ENCODE measurements at places on chromosomes 16 and 17. TPM values are rescaled to one million over a fixed set of nuclear protein-coding genes. Genes with fewer than 3 reads are reported as not detected.
A peak's percentile ranks its signal among the peaks of the same experiment; 100 is the strongest.

DNA sequence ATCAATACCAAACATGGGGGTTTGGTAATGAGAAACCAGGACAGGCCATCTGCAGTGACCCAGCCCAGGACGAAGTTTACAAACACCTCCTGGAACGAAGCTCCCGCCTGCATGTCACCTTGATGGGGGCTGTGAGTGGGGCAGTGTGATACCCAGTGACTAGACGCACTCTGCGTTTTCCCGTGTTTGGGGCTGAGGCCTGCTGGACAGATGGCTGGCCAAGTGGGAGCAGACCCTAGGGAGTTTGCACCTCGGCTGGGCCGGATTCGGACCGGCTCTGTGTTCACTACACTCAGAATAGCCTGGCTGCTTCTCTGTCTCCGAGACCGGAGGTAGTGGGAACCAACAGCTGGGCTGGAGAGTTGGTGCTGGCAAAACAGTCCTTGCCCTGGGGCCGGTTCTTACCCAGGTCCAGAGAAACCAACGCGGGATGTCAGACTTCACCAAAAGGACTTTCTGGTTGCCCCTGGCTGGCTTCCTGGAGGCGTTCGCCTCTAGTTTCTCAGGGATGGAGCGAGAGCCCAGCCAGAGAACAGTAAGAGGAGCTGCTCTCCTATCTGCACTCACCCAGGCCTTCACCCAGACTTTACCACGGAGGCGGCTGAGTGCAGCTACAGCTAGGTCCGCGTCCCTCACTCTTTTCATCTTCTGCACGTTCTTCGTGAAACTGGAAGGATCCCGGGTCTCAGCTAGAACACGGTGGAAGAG is 20.4 kb downstream of the CARHSP1 start:
- DNase-seq: no peak

DNA sequence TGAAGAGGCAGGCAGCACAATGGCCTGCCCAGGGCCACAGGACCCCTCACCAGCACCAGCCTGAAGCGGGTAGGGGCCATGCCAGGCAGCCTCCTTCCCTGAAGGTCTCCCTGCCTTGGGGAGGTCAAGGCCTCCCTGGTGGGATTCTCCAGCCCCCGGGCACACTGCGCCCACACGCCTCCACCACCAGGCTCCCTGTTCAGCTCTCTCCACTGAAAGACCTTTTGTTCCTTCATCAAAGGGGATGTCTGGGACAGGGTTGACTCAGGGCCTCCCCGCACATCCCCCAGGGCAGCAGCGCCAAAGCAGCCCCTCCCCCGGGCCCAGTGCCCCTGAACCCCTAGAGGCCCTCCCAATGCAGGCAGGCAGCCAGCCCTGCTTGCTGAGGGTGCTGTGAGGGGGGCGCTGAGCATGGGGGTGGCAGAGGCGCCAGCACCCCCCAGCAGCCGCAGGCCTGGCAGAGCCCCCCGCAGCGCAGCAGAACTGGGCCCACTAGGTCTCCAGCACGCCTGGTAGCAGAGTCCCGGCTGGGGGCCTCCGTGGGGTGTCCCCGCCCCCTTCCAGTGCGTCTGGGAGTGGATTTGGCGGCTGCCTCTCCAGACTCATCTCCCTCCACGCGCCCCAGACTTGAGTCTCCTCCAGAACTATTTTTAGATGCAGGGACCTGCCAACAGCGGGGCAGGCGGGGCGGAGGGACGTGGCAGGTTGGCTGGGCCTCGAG is 13.1 kb downstream of the BCAR1 start:
- peak; percentile 70 for DNase-seq

DNA sequence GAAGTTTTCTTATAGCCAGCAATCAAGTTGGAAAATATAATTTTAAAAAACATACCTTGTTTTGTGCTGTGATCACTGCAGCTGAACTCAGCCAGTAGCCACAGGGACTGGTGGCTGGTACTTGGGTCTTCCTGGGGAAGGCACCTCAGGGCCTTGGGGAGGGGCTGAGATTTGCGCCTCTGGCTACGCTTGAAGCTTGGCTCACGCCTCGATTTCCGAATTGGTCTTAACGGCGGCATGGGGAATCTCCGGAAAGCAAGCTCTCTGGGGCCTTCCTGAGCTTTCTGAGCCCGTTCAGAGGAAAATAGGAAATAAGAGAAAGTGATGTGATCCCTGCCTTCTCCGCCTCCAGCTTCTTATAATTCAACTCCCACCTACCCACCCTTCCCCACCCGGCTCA is 11.3 kb upstream of the USP7 start:
- no peak for DNase-seq

DNA sequence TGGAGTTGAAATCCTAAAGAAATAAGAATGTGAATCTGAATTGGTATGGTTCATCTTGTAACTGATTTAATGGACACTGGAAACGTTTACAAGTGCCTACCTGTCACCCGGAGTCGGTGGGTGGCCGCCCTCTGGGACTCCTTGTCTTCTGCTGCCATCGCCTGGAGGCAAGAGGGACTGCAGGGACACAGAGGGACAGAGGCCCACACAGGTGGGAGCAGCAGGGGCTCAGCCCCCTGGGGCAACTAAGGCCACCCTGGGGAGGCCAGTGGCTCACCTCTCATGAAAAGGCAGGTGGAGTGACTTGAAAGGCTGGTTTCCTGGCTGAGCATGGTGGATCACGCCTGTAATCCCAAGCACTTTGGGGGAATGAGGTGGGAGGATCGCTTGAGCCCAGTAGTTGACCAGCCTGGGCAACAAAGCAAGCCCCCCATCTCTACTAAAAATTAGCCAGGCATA is 23.2 kb downstream of the TMEM92 start:
- DNase-seq: no peak

DNA sequence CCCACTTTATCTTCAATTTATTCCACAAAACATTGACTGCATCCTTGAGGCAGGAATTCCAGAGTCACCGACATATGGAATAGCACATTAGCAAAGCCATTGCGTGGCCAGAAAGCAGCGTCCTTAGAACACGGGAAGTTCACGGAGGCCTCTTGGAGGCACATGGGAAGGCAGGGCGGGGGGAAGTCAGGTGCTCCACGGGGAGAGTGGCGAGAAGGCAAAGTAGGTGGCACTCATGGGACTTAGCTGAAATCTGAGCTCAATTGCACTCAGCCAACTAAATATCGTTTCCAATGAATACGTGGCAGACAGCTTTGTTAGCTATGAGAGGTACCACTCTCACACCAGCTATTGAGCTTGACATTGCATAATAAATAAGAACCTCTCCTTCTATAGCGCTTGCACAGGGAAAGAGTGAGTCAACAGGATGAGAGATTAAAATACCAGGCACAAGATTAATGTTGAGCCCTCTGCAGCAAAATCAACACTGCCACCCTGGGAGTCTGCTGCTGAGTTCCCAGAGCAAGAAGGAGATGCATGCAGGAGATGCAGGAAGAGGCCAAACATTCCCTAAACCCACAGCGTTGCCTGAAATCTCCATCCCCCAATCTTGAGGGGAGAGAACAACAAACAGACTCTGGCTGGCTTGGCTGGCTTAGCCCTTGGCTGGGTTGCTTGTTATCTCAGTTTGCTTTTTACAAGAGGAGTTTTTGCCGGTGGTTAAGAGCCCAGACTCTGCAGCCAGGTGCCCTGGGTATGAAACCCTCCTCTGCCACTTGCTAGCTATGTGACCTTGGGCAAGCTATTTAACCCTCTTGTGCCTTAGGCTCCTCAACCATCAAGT is 28.8 kb downstream of the ABCC12 start:
- no peak for DNase-seq

DNA sequence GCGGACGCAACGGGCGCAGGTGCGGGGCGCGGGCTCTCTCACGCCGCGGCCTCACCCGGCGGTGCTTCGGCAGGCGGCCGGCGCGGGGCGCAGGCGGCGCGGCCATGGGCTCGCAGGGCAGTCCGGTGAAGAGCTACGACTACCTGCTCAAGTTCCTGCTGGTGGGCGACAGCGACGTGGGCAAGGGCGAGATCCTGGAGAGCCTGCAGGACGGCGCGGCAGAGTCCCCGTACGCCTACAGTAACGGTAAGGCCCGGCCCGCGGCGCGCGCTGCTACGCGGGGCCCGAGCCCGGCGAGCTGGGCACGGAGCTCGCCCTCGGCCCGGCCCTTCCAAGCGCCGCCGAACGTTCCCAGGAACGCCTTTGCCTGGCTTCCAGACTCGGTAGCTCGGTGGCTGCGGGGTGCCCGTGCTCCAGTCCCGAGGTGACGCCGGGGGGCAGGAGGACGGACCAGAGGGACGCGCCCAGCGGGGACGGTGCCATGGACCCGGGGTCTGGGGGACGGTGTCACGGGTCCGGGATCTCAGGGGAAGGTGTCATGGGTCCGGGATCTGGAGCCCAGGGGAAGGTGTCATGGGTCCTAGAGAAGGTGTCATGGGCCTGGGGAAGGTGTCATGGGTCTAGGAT is 435 bp downstream of the RAB40C start:
- DNase-seq: no peak

DNA sequence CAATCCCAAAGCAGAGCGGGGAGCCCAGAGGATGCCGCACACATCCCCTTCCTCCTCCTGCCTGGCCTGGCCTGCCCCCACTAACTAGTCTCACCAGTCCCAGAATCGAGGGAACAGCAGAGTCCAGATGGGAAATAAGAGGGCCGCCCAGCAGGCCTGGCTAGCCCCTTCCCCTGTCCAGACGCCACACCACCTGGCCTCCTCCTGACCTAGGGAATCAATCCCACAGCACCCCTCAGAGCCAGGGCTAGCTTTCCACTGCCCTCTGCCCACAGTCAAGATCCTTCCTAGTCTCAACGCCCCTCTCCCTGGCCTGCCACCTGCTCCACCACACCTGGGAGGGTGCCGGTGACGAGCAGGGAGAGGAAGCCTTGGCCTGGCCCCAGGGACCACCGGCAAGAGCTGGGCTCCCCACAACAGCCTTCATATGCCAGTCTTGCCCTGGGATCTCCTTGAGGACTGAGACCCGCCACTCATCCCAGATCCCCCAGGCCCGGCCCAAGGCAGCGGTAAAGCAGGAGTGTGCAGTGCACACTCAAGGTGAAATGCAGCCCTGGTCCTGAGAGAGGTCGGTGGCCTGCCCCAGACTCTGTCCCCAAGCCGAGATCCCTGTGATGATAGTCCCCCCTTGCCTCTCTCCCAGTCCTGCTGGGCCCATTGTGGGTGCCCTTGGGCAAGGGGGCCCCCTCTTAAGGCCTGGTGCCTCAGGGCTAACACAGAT is 27.9 kb downstream of the KATNB1 start:
- DNase-seq: no peak

- DNase-seq: no peak
Measured at GRCh38 chr17:51165680-51166197, 472 bp upstream of the NME2 start.

DNA sequence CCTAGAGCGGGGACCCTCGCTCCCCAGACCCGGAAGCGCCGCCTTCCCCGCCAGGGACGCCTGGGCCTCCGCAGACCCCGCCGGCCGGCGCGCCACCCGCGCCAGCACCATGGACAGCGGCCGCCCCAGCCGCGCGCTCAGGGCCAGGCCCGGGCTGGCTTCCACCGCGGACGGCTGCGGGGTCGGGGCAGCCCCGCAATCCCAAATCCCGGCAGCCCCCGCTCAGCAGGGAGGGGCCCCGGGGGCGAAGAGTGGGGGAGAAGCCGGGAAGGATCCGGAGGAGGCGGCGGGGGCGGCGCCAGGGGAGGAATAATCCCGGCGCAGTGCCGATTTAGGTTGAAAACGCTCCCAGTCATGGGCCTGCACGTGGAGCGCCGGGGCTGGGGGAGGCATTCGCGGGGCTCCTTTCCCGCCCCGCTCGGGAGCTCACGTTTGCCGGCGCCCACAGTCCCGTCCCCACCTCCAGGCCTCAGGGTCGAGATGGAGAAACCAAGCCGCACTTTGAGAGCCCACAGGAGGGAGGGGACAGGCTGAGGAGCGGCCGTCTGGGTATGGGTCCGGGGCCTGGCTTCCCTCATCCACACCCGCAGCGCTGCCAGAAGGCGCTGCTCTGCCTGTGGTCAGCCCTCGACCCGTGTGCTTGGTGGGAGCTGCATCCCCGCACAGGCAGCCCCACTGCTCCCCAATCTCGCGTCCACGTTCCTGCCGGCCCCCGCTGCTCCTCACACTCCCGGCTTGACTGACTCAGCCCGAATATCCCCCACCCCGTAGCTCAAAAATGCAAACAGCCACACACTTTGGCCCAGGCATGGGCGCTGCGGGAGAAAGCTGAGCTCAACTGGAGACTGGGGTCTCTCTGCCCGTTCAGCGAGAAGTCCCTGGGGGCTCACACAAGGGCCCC is 4.7 kb downstream of the FBXL16 start:
- DNase-seq: no peak

- no peak for DNase-seq
Measured at GRCh38 chr16:2150418-2151187, 2.2 kb downstream of the RAB26 start.

- peak; percentile 65 for DNase-seq
Measured at GRCh38 chr17:57440522-57441269, 184.4 kb downstream of the MSI2 start.

DNA sequence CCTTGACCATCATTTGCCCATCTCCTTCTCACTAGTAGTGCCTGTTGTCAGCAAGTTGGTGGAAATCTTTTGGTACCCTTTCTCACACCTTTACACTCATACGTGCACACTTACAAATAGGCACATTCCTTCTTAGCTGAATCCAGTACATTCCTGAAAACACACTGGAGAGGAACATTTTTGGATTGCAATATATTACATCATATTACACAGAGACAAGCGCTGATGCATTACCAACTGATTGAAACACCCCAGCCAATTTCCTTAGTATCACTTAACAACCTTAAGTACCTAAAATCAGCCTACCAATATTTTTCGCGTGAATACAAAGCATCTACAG is 64.1 kb downstream of the PLCG2 start:
- no peak for DNase-seq

GRCh38 chr17:44972953-44973352 is 4.8 kb upstream of the C1QL1 start:
- DNase-seq: no peak

DNA sequence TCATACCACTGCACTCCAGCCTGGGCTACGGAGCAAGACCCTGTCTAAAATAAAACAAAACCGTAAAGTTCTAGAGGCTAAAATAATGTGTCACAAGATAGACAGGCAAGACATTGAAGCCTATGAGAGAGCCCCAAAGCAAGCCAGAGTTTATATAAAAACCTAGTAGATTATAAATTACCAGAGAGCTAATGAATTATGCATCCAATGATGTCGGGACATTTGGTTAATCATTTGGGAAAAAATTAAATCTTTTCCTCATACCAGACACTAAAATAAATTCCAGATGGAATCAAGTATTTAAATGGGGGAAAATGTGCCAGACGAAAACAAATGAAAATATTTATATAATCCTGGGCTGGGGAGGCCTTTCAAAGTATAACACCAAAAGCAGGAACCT is 24.2 kb downstream of the CCDC40 start:
- DNase-seq: no peak

DNA sequence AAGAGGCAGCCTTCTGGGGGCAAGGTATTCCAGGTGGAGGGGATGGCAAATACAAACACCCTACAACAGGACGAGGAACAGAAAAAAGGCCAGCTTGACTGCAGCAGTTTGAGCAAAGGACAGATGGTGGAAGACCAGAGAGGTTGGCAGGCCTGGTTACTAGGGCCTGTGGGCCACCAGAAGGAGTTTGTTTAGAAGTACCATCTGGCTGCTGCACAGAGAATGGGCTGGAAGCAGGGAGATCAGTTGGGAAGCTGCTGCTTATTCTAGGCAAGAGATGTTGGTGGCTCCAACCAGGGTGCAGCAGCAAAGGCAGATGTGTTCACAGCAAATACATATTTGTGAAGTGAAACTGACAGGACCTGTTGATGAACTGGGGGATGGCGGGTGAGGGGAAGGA is 2.9 kb upstream of the YPEL2 start:
- no peak for DNase-seq

Gene RNF227
- 3.8 TPM for polyA plus RNA-seq

Gene GRB7
- 2.7 TPM for polyA plus RNA-seq

Gene SPAG7
- polyA plus RNA-seq: 83.2 TPM

Gene EXOC7
- 74.8 TPM for polyA plus RNA-seq

Gene ABCC11
- 0.18 TPM for polyA plus RNA-seq

Gene CDH11
- polyA plus RNA-seq: 71.9 TPM

Gene PRSS27
- polyA plus RNA-seq: 2.5 TPM

Gene HIGD1B
- polyA plus RNA-seq: 9.6 TPM

All from urinary bladder (tissue), 4 donors.